ENCODE measurements at places on chromosomes 5 and 9.

GRCh38 chr9:124776954-124777648 is at the start of gene OLFML2A:
Gene OLFML2A, plus strand, starts transcription at chr9:124777133. Its CDS starts 138 bp downstream, at chr9:124777271.
- DNase-seq: no peak

GRCh38 chr5:7537573-7537972 is 141.6 kb downstream of the ADCY2 start:
- no peak for DNase-seq

- DNase-seq: no peak
These were observed 43.6 kb downstream of the ERGIC1 start for GRCh38 chr5:172877466-172878260.

GRCh38 chr5:133455676-133456075 is 156.7 kb downstream of the FSTL4 start:
- no peak for DNase-seq

DNA sequence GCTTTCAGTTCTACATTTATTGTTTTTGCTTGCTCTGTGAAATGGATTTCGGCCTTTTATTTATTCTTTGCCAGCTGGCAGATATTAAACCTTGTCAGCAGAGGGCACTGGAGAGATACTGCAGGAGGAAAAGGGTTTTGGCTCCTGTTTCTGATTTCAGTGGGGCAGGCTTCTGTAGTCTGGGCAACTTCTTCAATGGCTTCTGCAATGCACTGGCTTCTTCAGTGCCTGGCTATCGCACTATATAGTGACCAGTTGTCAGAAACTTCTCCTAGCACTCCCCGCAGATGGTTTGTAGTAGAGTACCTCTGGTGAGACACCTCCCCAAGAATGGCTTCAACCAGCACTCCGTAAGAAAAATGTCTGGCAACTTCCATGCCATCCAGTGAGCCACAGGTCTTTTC is 3.2 kb upstream of the NFX1 start:
- no peak for DNase-seq

GRCh38 chr9:5950261-5950660 is 59.6 kb downstream of the MLANA start:
- DNase-seq: no peak

- no peak for DNase-seq
These were observed 8.1 kb downstream of the PRELID2 start for GRCh38 chr5:145826895-145827674.

GRCh38 chr5:4027088-4027734 is 431.6 kb downstream of the IRX1 start:
- no peak for DNase-seq

Measured in stimulated activated CD4-positive, alpha-beta T cell treated with anti-CD3 and anti-CD28 coated beads, TNF-alpha, amount 100 ng/mL, for 24 hours (primary cell).